G401 (cell line): ENCODE measurements at places on chromosomes 11 and 22. TPM values are rescaled to one million over a fixed set of nuclear protein-coding genes. Genes with fewer than 3 reads are reported as not detected.

GRCh38 chr22:36595154-36595553, 66.2 kb upstream of the EIF3D start:
- no peak for DNase-seq

Gene FOXRED1
- total RNA-seq = 54.0 and 73.2 TPM in 2 replicates

- no peak for DNase-seq
Observed at GRCh38 chr11:122874991-122875390, 7.6 kb upstream of the JHY start.

DNA sequence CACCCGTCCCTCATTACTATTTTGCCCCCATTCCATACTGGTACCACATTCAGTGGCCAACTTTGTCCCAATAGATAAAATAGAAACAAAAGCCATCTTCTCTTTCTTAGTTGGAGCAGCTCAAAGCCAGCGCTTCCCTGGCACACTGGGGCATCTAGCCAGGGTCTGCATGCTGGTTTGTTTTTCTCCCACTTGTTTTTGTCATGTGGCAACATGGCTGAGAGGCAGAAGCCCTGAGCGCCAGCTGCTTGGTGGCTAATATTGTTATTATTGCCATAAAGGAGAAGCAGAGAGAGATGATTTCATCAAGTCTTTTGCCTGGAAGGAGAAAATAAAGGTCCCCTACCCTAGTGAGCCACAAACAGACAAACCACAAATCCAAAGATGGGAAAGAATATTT, 48.4 kb upstream of the CRTAM start:
- DNase-seq = peak; percentile 82

GRCh38 chr11:126843096-126843495, 157.5 kb downstream of the KIRREL3 start:
- no peak for DNase-seq

GRCh38 chr11:47991266-47991830, 11.0 kb downstream of the PTPRJ start:
- peak; percentile 81 for DNase-seq

GRCh38 chr11:76314741-76315090, 66.2 kb downstream of the THAP12 start:
- no peak for DNase-seq

DNA sequence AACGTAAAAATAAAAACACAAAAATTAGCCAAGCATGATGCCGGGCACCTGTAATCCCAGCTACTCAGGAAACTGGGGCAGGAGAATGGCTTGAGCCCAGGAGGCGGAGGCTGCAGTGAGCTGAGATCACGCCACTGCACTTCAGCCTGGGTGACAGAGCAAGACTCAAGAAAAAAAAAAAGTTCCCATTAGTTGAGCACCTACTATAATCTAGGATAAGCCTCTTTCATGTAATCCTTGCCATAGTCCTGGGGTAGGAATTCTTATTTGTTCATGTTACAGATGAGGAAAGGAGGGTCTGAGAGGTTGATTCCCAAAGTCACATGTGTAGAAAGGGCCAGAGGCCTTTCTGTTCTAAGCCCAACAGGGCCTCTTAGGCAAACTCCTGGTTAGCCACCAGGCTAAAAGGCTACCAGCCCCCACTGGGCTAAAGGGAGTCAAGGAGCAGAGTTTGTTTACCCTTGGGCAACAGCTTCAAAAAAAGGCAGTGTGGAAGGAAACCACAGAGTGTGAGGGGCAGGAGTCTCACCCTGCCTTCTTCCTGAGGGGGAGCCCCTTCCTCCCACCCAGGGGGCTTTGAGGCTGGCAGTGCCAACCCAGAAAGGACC, 21.6 kb upstream of the CSNK1E start:
- DNase-seq = no peak

Gene CCDC73
- not detected in 2 replicates for total RNA-seq

- no peak for DNase-seq
Observed at GRCh38 chr11:111976119-111976766, 39.1 kb downstream of the DIXDC1 start.

GRCh38 chr11:115222218-115222862, 281.9 kb downstream of the CADM1 start:
- DNase-seq = peak; percentile 70

GRCh38 chr22:45598596-45599217, 72.9 kb upstream of the ATXN10 start:
- no peak for DNase-seq

GRCh38 chr11:112644410-112645131, 316.6 kb upstream of the NCAM1 start:
- DNase-seq = no peak

Gene SEC14L6
- not detected in 2 replicates for total RNA-seq

Gene TRPC6
- 0.07 TPM in 1 of 2 replicates, not detected in the other for total RNA-seq

Gene KRTAP5-8
- not detected in 2 replicates for total RNA-seq

GRCh38 chr22:32917577-32918354, 116.3 kb downstream of the TIMP3 start:
- DNase-seq = no peak

DNA sequence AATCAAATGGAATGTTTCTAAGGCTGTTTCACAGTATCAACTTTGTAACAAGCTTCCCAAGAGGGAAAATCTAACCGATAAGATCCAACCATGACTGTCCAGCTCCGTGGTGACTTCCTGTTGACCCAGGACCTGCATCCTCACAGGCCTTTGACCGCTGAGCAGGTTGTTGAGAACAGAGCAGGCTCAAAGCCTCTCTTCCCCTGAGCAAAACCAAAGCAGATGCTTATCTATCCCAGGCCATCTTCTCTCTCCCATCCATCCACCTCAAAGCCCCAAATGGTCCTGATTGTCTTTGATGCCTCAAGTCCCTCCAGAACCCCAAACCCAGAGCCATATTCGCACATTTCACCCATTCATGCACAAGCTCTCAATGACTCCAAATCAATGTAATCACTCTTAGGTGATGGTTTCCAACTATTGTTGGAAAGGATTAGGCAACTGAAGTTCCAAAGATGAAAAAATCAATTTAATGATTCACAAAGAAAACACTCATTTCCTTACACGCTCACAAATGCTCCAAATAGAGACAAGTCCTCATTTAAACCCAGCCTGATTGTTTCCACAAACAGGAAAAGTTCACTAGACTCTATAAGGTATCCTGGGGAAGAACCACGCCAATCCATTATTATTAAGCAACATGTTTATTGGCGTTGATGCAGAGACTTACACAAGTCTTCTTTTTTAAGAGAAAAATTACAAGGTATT, 48.7 kb downstream of the C11orf58 start:
- DNase-seq = no peak

Gene SPDYC
- 2.0 and 3.4 TPM in 2 replicates for total RNA-seq

DNA sequence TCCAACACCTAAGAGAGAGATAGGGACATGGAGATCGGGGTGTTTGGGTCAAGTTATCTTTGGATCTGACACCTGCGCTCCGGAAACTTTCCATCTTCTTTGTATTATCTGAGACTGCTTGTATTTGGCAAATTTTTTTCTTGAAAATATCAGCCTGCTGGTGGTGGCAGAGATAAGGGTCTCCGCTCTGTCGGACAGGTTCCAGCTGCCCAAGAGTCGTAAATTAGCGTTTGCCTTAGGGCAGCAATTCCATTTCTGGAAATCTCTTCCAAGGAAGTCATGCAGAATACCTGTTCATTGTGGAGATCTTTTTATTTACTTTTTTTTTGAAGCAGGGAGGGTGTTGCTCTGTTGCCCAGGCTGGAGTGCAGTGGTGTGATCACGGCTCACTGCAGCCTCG, 19.5 kb upstream of the CSNK1E start:
- DNase-seq = no peak

- no peak for DNase-seq
Observed at GRCh38 chr11:47376525-47377371, 1.6 kb downstream of the SPI1 start.

Gene ADM
- 209 and 276 TPM in 2 replicates for total RNA-seq

DNA sequence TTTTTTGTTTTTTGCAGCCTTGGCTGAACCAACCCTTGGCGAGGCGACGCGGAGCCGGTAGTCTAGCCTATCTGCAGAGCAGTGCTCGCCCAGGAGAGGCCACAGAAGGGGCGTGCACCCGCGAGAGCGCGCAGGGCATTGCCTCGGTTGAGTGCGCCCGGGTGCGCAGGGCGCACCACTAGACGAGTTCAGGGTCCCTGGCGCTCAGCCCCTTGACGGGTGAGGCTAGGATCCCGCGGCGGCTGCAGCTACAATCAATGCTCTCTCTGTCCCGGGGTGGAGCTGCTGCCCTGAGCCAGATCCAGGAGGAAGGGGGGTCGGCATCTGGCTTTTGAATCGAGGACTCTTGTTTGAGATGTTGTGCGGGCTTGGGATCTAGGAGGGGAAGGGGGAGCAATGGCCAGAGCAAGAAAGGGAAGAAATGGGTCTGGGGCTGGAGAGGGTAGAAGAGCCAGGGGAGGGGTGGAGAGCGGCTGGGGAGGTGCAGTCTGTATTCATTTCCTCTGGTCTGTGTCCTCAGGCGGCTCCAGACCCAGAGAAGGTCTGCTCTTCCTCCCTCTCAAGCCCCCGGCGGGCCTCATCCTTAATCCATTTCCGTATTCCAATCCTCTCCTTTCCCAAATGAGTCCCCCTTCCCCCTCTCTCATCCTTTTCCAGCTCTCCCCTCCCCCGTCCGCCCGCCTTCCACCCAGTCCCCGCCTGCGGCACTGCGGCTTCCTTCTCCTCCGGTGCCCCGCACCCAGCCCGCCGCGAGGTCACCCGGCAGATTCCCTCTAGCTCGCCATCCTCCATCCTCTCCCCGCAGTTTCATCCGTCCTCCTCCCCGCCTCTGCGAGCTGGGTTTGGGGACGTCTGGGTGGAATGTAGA, 797 bp downstream of the THY1 start:
- peak; percentile 71 for DNase-seq

Gene FOLH1
- not detected in 2 replicates for total RNA-seq

Gene PRG2
- total RNA-seq = not detected in 2 replicates

Gene BEST1
- 0.10 and 0.18 TPM in 2 replicates for total RNA-seq

- DNase-seq = peak; percentile 14
Observed at GRCh38 chr22:27804470-27805297, 3.1 kb upstream of the MN1 start.

Gene PAMR1
- 0.31 TPM in 1 of 2 replicates, not detected in the other for total RNA-seq

Gene CHADL
- 0.75 and 4.3 TPM in 2 replicates for total RNA-seq

DNA sequence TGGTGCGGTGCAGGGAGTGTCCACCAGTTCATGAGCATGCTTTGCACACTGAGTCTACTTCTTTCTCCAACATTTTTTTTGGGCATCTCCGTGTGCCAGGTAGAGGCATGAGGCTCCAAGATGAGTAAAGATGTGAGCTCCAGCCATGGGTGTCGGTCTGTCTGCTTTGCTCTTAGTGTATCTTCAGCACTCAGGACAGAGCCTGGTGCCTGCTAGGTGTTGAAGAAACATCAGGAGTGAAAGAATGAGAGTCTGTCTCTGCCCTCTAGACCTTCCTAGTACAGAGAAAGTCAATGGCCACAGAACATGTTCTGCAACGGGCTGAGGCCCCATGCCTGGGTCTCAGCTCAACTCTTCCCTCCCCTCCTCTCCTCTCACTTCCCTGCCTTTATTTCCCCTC, 486.5 kb downstream of the TBC1D22A start:
- no peak for DNase-seq

GRCh38 chr11:36385121-36385970, 89.3 kb downstream of the PRR5L start:
- DNase-seq = no peak

- DNase-seq = no peak
Observed at GRCh38 chr11:10551290-10551592, 10.3 kb upstream of the RNF141 start.

Gene RBFOX2
- 40.8 and 62.2 TPM in 2 replicates for total RNA-seq

Gene ACRV1
- total RNA-seq = not detected in 2 replicates

- DNase-seq = no peak
Observed at GRCh38 chr22:30979932-30980331, 10.9 kb downstream of the TUG1 start.

- DNase-seq = no peak
Observed at GRCh38 chr22:26529345-26529744, 17.1 kb upstream of the TFIP11 start.

Gene APLNR
- total RNA-seq = not detected in 2 replicates

DNA sequence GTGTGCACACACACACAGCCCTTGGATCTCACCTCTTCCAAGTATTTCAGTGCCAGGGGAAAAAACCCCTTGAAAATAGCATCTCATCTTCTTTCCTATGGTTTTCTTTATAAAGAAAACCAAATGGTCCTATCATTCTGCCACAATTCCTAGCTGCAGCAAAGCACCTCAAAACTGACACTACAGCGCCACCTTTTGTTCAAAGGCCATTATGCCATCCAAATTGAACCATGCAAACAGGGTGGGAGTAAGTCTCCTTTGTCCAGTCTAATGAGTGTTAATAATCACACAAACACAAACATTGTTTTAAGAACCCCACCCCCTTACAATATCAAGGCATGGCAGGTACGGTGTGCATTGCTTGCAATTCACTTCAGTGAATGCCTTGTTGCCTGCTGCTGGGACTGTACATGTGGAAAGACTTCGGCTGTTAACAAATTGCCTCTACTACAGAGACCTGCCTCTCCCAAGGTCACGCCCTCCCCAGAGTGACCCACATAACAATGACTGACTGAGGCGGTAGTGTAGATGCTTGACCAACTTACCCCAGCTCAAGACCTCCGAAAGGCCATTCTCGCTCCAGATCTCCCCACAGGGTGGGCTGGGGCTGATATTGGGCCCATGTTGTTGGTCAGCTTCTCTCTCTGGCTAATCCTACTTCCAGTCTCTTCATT, 31.7 kb downstream of the FAM181B start:
- DNase-seq = peak; percentile 36

- no peak for DNase-seq
Observed at GRCh38 chr11:7439746-7440320, 45.5 kb upstream of the OLFML1 start.

DNA sequence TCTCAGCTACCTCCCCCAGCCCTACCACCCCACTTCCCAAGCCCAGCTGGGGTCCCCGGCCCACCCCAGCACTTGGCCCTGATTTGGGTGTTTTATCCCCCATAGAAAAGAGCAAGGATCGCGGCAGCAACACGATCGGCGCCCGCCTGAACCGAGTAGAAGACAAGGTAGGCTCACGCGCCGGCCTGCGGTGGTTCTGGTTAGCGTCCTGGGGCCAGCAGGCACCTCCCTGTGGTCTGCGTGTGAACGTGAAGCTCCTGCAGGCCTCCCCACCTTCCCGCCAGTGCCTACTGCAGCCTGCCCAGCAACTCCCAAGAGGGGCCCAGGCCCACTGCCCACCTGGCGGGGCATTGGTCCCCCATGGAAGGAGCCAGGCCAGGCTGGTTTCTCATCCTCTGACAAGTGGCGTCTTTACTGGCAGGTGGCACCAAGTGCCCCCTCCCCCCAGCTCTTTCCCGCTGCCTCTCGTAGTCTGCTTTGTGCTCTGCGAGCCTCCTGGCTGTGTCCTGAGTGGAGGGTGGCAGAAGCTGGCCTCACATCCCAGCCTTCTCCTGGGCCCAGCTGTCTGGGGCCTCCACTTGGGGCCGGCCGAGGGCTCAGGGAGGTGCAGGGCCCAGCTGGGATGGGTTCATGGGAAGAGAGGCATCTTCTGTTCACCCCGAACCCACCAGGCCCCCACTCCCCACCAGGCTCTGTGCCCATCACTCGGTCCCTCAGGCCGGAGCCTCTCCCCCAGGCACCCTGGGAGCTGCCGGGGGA, 78.3 kb upstream of the KCNQ1OT1 start:
- DNase-seq = peak; percentile 4

DNA sequence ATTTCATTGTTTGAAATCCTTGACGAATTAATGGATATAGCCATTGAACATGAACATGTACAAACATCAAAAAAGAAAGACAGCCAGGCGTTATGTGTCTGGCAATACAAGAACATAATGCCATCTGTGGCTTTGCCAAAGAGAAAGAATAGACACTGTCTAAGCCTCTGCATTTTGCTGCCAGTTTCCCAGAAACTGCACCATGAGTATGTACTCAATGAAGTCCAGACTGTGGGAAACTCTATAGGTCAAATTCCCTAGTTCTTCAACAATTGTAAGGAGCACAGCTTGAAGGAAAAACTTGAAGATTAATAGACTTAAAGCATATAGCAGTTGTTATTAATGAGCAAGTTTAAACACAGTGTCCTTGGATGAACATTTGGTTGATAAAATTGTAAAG, 71.3 kb downstream of the BBOX1 start:
- no peak for DNase-seq

GRCh38 chr11:73559743-73560142, 38.2 kb downstream of the FAM168A start:
- no peak for DNase-seq
